ENCODE measurements at places on chromosomes 5 and 9. TPM values are rescaled to one million over a fixed set of nuclear protein-coding genes. Genes with fewer than 3 reads are reported as not detected.

The SLC6A18 gene
- total RNA-seq = not detected

The ROR2 gene
- total RNA-seq = 3.1 TPM

The MEF2C gene
- 77.9 TPM for total RNA-seq

The SLC34A1 gene
- total RNA-seq = not detected

The SVEP1 gene
- 10.9 TPM for total RNA-seq

The SOHLH1 gene
- 0.50 TPM for total RNA-seq

The NMUR2 gene
- total RNA-seq = 0.30 TPM

The INSYN2B gene
- total RNA-seq = 5.3 TPM

The SPINK13 gene
- not detected for total RNA-seq

The PAEP gene
- not detected for total RNA-seq

The QRFP gene
- total RNA-seq = not detected

The OTP gene
- 1.8 TPM for total RNA-seq

The BOD1 gene
- total RNA-seq = 74.6 TPM

The SHROOM1 gene
- total RNA-seq = 4.5 TPM

The CLINT1 gene
- 80.4 TPM for total RNA-seq

The ALDH1A1 gene
- total RNA-seq = 74.5 TPM
